Progenitor cell of endocrine pancreas (in vitro differentiated cells): ENCODE measurements at places on chromosomes 7 and 10. TPM values are rescaled to one million over a fixed set of nuclear protein-coding genes. Genes with fewer than 3 reads are reported as not detected.

DNA sequence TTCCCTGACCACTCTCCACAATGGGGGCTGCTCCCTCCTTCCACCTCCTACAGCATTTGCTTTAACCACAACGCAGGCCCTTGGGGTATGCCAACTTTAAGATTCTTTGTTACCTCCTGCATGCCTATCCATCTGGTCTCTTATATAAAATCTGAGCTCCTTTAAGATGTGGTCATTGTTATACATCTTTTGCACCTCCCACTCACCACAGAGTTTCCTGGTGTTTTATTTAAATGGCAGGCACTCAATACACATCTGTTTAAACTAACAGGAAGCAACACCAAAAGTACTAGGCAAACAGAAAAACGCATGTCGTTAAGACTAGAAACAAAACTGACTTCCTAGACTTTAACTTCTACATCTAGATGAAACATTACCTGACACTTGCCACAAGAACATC, 36.3 kb downstream of the SLC25A13 start:
- no peak for DNase-seq

DNA sequence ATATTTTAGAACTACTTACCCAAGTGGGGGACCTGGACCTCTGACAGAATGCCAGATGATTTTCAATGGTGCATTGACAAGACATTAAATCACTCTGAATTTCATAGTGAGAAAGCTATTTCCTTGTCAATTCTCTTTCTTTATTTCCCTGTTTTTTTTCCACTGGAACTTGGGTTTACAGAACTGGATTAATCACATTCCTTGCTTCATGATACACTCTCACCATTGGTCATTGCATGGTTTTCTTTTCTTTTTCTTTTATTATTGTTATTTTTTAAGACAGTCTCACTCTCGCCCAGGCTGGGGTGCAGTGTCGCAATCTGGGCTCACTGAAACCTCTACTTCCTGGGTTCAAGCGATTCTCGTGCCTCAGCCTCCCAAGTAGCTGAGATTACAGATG, 38.5 kb upstream of the LBX1 start:
- no peak for DNase-seq

GRCh38 chr10:76285012-76285411, 853.6 kb downstream of the LRMDA start:
- no peak for DNase-seq

DNA sequence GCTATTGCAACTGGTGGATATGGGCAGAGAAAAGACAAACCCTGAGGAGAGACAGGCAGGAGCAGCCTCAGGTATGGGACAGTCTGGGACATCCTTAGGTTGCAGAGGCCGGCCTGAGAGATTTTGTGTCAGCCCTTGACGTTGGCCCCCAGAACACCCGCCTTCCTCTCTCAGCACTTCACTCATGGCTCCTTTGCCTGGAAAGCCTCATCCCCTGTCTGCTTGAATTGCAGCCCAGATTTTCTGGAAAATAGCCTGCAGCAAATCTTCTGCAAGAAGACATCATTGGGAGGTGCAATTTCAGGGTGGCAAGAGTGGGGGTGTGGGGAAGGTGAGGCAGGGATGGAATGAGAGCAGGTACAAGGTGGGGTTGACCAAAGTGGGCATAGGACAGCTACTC, 2.2 kb upstream of the FRMD4A start:
- no peak for DNase-seq

GRCh38 chr7:124152859-124153692, 120.2 kb upstream of the TMEM229A start:
- DNase-seq: no peak

Gene KNDC1
- 11.0 and 14.2 TPM in 2 replicates for total RNA-seq

Gene SLC29A4
- total RNA-seq: 108 and 120 TPM in 2 replicates

Gene MSMB
- not detected in 2 replicates for total RNA-seq

Gene CUEDC2
- total RNA-seq: 69.9 and 70.5 TPM in 2 replicates
